Activated CD4-positive, alpha-beta memory T cell treated with anti-CD3 and anti-CD28 coated beads, Interleukin-2, amount 10 ng/mL, durations not matched to agents 7 days and 5 days (primary cell): ENCODE measurements at places on chromosomes 7 and 10. TPM values are rescaled to one million over a fixed set of nuclear protein-coding genes. Genes with fewer than 3 reads are reported as not detected.

NRP1 gene
- total RNA-seq: 2.0 TPM

CHAT gene
- not detected for total RNA-seq

EBLN1 gene
- not detected for total RNA-seq

CFAP69 gene
- total RNA-seq: not detected

PRTFDC1 gene
- 1.7 TPM for total RNA-seq

LIPM gene
- not detected for total RNA-seq

- H3K4me1 ChIP-seq: no peaks in the 10 kb centered on the region
- no peak overlapping the region for H3K27ac ChIP-seq
- H3K36me3 ChIP-seq: no peaks in the 10 kb centered on the region
- H3K4me3 ChIP-seq: no peak overlapping the region
- no peaks in the 10 kb centered on the region for H3K27me3 ChIP-seq
These were observed 138.9 kb upstream of the PTN start for GRCh38 chr7:137482466-137482865.

GRCh38 chr7:132993377-132994013, 88.4 kb downstream of the CHCHD3 start:
- no peaks in the 10 kb centered on the region for H3K27me3 ChIP-seq
- H3K36me3 ChIP-seq: peaks cover 2% of the 10 kb centered on the region
- no peak overlapping the region for H3K4me3 ChIP-seq

DNA sequence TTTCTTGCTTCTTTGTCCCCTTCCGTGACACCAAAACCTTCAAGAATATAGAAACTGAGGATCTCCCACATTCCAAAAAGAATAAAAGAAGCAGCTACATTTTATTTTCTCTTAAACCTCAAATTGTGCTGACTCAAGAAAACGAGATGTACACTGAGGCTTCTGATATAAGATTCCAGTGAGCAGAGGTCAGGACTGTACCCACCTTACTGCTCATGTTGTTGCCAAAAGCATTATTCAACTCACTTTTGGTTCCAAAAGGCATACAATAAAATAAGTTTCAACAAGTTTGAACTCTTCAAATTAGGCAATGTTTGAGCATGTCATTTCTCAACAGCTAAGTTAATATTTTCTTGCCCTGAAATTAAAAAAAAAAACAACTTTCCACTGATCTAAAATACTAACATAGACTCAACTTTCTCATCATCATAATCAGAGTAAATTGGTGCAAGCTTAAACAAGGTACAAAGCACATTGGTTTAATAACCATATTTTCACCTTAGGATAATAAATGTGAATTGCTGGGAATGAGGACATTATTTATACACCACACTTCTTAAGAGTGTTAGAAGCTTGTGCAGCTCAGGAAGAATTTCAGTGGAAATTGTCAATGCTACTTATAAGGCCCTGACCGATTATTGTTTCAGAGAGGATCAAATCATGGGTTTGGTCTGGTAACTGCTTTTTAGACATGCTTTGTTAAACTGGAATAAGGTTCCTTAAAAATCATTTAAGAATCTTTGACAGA, 629.0 kb upstream of the IGFBP3 start:
- no peak overlapping the region for H3K27ac ChIP-seq
- H3K27me3 ChIP-seq: no peaks in the 10 kb centered on the region
- no peaks in the 10 kb centered on the region for H3K36me3 ChIP-seq

GRCh38 chr7:87596696-87597095, 4.0 kb downstream of the ABCB1 start:
- no peak for DNase-seq
- no peak overlapping the region for H3K27ac ChIP-seq
- H3K4me1 ChIP-seq: peaks cover 22% of the 10 kb centered on the region
- peaks cover 29% of the 10 kb centered on the region for H3K27me3 ChIP-seq

DNA sequence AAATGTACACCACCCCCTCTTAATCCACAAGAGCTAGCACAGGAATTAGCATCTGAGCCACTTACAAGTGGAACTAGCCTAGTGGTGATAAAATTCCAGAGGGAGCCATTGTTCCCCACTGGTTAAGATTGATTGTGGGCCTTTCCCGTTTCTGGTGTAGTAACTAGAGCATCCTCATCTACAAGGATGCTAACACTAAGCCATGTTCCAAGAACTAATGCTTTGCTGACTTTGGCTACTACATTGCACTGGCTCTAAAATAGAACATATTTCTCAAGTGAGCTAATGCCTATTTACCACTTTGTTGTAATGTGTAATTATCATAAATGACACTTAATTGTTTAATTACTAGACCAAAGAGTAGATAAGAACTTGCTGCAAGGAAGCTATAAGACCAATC, 143.7 kb downstream of the FZD1 start:
- H3K36me3 ChIP-seq: no peaks in the 10 kb centered on the region
- no peaks in the 10 kb centered on the region for H3K27me3 ChIP-seq
